Activated T-cell treated with anti-CD3 and anti-CD28 coated beads, Interleukin-2, amount 50 U/mL, for 4 hours (primary cell): ENCODE measurements at places on chromosomes 1 and 21.

DNA sequence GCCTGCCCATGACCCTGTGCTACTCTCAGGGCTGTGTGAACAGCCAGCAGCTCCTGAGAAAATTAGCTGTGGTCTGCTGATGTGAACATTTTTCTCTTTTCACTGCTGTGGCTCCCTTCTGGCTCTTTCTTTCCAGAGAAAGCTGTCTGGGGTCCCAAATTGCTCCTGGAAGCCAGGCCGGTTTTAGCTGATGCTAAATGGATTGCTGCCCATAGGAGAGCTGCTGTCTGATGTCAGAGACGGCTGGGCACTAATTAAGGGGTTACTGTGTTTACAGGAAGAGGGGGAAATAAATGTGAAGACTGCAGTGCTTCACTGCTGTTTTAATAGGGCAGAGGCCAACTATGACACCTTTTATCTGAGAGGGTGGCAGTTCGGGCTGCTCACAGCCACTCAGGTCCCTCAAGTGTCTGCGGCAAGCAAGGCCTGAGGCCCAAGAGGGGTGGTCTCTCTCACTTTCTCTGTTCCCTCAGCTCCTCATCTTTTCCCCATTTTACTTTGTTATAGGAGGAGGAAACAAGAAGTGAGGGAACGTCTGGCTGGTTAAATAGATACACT, 106.0 kb upstream of the GNG12 start:
- DNase-seq = no peak

- DNase-seq = no peak
These were observed 16.7 kb upstream of the TIAM1 start for GRCh38 chr21:31360717-31361116.

- no peak for DNase-seq
These were observed 1.4 kb downstream of the PINK1 start for GRCh38 chr1:20634594-20635084.

DNA sequence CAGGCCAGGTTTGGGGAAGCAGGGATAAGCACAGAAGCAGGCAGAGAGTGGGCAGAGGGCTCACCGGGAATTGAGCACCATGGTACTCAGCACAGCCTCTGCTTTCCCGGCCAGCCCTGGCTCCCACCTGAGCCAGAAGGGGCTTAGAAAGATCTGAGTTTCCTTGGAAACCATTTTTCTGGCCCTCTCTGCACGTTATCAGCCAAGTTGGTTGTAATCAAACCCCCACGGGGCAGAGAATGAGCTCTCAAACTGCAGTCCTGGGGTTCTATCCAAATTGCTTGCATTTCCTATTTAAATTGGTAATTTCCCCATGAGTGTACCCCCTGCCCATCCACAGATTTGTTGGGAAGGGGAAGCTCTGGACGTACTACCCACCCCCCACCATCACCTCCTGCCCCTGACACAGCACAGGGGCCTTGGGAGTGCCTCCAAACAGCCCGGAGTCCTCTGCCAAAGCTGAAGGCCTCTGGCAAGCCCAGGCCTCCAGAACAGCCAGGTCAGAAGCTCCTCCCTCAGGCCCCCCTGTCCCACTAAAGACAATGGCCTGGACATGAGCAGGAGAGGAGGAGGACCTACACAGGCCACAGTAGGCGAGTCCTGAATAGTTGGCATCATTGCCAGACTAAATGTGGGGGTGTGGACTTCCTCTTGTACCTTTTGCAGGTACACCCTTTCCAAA, 42.7 kb upstream of the GJB5 start:
- DNase-seq = no peak

- DNase-seq = no peak
These were observed 48.2 kb downstream of the ARHGEF10L start for GRCh38 chr1:17587693-17588047.

DNA sequence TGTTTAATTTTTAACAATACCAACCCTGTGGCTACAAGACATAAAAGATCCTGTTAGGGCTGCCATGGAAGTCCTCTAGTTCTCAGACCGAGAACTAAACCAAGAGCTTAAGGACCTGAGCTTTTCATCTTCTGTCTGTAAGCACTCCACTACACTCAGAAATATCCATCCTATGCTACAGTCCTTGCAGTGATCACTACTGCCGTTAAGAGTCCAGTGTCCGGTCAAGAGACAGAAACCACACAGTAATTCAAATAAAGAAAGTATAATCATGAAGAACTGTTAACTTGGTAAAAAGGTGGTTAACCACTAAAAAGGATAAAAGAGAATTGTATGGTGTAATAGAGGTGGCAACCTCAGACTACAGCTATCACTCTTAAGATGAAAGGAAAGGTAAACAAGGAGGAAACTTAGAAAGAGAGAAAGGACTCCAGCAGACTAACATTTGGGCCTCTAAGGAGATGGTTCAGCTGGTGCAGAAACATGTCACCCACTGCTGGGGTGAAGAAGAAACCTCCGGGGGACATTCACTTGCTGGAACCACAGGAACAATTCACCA, 22.1 kb upstream of the PRDX6 start:
- DNase-seq = no peak

- no peak for DNase-seq
These were observed 229.7 kb upstream of the FMN2 start for GRCh38 chr1:239861985-239862384.

- DNase-seq = no peak
These were observed 16.2 kb upstream of the MNDA start for GRCh38 chr1:158814970-158815369.
